ENCODE measurements at places on chromosomes 13 and 19. TPM values are rescaled to one million over a fixed set of nuclear protein-coding genes. Genes with fewer than 3 reads are reported as not detected.
A peak's percentile ranks its signal among the peaks of the same experiment; 100 is the strongest.

The CEACAM8 gene
- not detected for total RNA-seq

GRCh38 chr13:97491452-97491851, 57.5 kb downstream of the RAP2A start:
- no peak for DNase-seq

The BICRA gene
- 3.8 TPM for total RNA-seq

- DNase-seq, result peak; percentile 68
Measured at GRCh38 chr13:41312176-41312500, 1.1 kb downstream of the NAA16 start.

- DNase-seq, result no peak
Measured at GRCh38 chr13:101747039-101747438, 294.6 kb downstream of the ITGBL1 start.
